NCI-H2081 treated with DMSO at 0.1 percent for 48 hours (cell line): ENCODE measurements at places on chromosomes 16 and 17.

GRCh38 chr17:60451965-60452364, 29.7 kb downstream of the CHCT1 start:
- no peak for DNase-seq

- no peak for DNase-seq
These were observed 322.8 kb upstream of the ASIC2 start for GRCh38 chr17:33615861-33616260.

DNA sequence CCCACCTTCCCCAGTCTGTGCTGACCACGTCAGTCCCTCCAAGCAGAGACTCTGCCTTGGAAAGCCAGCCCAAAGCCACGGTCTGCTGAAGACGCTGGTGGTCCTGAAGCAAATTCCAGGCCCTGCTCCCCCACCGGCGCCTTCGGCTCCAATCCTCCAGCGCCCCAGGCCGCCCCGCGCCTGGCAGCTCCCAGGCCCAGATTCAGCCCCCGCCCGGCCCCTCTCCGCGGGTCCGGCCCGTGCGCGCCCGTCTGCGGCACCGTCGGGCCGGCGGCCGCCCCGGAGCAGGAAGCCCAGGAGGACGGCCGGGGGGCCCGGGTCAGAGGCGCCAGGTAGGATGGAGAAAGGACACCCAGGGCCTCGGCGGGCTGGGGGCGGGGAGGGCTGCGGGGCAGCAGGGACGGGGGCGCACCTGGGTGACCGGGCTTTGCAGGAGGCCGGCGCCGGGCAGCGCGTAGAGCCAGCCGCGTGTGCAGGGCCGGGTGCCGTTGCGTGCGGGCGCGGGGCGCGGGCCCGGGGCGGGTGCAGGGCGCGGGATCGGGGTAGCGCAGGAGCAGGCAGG, 594 bp upstream of the SLC22A31 start:
- DNase-seq, result no peak

DNA sequence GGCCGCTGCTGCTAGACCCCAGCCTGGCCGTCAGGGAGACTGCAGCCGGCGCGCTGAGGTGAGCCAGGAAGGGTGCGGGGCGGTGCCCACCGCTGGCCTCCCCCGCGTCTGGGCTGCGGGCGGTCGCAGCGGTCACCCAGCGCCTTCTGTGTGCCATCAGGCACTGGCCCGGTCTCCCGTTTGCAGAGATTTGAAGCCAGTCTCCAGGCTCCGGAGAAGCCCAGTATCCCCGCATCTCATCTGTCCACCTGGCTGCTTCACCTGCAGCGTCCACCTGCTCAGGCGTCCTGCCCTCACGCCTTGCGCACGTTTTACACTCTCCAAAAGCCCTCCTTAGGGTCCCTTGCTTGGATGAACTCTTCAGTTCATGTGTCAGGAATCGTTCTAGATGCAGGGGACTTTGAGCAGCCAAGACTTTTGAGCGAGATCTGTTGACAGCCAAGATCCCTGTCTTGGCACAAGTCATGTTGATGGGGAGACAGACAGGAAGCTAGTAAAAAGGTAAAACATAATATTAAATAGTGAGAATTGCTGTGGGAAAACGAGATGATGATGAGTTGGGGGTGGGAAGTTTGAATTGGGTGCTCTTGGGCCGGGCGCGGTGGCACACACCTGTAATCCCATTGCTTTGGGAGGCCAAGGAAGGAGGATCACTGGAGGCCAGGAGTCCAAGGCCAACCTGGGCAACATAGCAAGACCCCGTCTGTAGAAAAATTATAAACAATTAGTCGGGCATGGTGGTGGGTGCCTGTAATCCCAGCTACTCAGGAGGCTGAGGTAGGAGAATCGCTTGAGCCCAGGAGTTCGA, 916 bp downstream of the HEATR3 start:
- DNase-seq, result no peak

GRCh38 chr16:23607726-23608125, 11.6 kb upstream of the NDUFAB1 start:
- DNase-seq, result no peak

DNA sequence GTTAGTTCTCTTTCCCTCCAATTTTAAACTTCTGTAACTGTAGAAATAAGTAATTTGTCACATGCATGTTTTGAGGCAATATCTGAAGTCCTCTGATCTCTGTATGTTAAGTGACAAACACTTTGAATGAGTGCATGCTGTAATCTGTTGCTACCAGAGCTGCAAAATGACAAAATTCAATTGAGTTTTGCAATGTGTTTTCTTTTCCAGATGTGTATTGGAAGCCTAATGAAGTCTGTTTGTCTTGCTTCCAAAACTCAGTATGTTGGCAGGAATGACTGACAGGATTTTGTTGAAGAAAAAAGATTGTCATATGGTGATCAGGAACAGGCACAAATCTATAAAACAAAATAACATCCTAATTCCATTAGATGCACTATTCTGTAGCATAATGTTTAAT, 561.6 kb upstream of the CDH8 start:
- DNase-seq, result no peak

GRCh38 chr17:62648956-62649294, 21.5 kb downstream of the MRC2 start:
- DNase-seq, result no peak

DNA sequence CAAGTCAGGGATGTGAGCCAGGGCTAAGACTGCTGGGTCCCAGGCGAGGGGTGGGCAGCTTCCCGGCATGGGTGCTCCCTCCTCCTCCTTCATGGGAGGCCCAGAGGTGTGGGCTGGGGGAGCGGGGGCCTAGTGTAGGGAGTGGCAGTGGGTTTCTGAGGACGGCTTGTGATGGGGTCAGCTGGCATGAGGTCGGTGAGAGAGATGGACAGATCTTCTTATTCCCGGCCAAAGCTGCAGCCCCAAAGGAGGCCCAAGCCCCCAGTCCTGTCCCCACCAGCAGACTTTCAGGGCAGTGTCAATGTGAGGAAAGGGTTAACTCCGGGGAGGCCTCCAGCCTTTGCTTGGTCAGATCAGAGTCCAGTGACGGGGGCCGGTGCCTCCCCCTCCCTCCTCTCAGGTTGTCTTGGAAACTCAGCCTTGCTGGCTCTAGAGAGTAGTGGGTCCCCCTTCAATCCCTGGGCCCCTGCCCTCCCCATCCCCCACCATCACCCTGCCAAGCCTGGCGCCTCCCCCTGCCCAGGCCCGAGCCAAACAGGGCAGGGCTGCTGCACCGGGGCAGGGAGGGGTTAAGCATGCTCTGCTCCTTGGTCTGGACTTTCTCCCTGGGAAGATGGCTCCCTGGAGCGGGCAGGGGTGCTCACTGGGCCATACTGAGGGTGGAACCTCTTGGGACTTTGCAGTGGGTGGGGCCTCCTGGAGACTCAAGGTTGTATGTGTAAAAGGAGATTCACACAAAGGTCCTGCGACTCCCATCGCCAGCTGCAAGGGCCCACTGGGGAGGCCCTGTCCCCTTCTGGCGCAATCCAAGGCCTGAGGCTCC, 12.4 kb downstream of the NAT9 start:
- DNase-seq, result no peak

- no peak for DNase-seq
These were observed 177.4 kb downstream of the PRKCB start for GRCh38 chr16:24013054-24013636.

- DNase-seq, result no peak
These were observed 4.3 kb downstream of the CDIP1 start for GRCh38 chr16:4534151-4534790.

DNA sequence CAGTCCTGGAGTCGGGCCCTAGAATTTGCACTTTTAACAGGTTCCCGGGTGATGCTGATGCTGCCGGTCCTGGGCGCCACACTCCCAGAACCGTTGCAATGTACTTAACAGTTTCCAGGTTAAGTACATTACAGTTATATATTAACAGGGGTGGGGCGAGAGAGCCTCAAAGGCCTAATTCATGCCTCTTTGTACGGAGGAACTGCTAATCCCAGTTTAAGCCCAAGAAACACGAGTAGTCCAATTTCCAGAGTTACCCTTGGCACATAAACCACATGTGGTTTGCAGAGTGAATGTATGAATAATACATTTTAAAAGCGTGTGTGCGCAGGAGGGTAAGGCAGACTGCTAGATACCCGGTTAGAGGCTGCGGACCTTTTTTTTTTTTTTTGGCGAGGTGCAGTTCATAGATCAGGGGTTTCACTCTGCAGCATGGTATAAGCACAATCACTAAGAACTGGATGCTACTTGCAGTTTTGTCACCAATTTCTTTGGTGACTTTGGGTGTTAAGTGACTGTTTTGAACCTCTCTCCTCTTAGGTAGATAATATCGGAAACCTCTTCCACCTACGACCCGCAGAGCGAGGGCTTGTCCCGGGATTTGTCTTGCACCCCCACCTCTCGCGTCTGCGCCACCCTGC, 713 bp downstream of the COX11 start:
- DNase-seq, result no peak

GRCh38 chr16:71883168-71883848, 674 bp downstream of the ZNF821 start:
- DNase-seq, result no peak

- DNase-seq, result no peak
These were observed 7.2 kb downstream of the SLC38A10 start for GRCh38 chr17:81287741-81288430.

DNA sequence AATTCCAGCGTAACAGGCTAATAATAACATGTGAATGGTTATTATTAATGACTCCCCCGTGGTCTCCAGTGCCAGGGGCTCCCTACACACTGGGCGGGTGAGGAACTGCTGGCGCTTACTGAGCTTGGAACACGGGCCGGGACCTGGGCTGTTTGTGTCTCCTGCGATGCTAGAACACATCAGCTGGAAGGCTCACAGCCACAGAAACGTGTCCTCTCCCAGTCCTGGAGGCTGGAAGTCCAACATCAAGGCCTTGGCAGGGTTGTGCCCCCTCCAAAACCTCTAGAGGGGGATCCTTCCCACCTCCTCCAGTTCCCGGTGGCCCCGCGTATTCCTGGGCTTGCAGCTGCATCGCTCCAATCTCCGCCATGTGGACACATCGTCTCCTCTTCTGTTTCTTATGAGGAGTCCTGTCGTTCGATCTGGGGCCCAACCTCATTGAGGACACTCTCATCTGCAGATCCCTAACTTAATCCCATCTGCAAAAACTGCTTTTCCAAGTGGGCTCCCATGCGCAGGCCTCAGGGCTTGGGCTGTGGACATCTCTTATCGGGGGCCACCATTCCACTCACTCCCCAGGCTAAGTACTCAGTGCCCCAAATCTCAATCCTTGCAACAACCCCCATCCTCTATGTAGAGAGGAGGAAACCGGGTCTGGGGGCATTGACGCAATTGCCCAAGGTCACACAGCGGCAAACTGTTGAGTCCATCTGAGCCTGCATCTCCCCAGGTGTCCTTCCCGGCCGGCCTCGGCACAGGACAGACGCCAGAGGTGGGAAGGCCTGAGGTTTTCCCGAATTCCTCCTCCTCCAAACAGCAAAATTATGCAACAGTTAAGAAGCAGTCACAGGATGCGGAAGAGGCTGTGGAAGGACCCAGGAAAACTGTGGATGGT, 193.9 kb downstream of the IRF8 start:
- no peak for DNase-seq

- no peak for DNase-seq
These were observed 13.0 kb downstream of the AXIN2 start for GRCh38 chr17:65548269-65548969.

GRCh38 chr16:25073854-25074253, 37.7 kb upstream of the LCMT1 start:
- no peak for DNase-seq

DNA sequence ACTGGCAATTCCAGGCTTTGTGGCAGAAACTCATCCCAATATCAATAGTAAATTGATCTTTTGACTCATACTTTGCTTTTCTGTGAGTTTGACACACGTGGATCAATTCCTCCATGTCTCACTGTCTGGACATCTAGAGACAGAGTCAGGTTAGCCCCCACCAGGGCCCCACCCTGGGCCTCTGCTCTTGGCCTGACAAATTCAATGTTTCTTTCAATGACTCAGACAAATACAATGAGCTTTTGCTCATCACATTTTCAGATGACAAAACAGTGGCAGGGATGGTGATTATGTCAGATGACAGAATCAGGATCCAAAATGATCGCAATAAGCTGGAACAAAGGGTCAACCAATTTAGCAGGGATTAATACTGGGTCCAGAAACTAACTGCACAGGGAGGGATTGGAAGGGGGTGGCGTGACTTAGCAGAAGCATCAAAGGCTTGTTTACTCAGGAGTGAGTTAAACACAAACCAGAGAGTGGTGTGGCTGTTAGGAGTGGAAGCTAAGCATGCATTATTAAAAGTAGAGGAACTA, 90.5 kb upstream of the ASIC2 start:
- no peak for DNase-seq

- no peak for DNase-seq
These were observed 993 bp downstream of the GH1 start for GRCh38 chr17:63917646-63918045.
